NCI-H1417 treated with DMSO at 0.1 percent for 48 hours (cell line): ENCODE measurements at places on chromosomes 16 and 17.

DNA sequence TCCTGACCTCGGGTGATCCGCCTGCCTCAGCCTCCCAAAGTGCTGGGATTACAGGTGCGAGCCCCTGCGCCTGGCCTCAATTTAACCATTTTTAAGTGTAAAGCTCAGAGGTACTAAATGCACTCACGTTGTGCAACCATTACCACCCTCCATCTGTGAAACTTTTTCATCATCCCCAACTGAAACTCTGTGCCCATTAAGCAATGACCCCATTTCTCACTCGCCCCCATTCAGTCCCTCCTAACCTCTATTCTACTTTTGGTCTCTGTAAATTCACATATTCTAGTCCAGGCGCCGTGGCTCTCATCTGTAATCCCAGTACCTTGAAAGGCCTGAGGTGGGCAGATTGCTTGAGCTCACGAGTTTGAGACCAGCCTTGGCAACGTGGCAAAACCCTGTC lies 8.3 kb upstream of the SPNS3 start:
- no peak for DNase-seq

DNA sequence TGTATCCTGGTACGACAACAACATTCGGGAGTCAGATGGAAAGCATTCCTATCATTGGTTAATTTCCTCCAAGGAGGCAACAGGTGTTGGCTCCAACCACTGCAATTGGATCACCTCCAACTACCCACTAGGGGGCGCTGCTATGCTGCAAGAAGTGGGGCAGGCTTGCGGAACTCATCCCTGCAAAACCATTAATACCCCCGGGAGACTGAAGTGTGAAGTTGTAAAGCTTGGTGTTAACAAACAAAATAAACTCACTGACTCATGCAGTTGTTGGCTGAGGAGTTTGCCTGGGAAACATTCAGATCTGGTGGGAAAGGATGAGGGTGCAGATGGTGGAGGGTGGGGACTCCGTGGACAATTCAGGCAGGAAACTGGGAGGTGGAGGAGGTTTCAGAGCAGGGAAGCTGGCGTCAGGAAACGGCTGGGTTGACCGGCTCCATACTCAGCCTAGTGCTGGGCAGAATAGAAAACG lies 84.9 kb downstream of the HS3ST2 start:
- DNase-seq = no peak

GRCh38 chr17:872855-873254 lies 90.7 kb downstream of the MRM3 start:
- no peak for DNase-seq

DNA sequence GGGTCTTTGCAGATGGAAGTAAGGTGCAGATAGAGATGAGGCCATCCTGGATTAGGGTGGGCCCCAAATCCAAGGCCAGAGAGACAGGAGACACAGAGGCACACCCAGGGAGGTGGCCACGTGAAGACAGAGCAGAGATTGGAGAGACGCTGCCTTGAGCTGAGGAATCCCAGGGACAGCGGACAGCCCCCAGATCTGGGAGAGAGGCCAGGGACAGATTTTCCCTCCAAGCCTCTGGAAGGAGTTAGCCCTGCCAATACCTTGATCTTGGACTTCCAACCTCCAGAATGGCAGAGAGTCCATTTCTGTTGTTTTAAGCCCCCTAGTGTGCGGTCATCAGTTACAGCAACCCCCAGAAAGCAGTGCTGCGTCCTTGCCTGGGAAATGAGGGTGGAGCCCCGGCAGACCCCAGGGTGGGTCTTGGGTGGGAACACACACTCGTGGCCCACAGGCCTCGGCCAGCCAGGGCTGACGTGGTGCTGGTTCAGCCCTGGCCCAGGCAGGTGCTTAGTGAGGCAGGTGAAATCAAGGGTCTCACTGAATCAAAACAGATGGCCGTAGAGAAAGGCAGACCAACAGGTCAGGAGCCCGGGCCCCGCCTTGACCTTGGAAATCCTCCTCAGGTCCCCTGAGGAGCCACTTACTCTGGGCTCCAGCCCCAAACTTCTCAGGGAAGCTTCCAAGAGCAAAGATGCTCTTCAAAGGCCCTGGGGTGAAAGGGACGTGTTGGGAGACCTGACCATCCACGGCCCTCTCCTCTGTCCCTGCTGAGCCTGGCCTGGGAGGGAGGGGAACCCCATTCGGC lies 169.3 kb downstream of the RBFOX3 start:
- DNase-seq = no peak

- DNase-seq = no peak
Observed at GRCh38 chr17:61981323-61981722, 53.5 kb upstream of the INTS2 start.

DNA sequence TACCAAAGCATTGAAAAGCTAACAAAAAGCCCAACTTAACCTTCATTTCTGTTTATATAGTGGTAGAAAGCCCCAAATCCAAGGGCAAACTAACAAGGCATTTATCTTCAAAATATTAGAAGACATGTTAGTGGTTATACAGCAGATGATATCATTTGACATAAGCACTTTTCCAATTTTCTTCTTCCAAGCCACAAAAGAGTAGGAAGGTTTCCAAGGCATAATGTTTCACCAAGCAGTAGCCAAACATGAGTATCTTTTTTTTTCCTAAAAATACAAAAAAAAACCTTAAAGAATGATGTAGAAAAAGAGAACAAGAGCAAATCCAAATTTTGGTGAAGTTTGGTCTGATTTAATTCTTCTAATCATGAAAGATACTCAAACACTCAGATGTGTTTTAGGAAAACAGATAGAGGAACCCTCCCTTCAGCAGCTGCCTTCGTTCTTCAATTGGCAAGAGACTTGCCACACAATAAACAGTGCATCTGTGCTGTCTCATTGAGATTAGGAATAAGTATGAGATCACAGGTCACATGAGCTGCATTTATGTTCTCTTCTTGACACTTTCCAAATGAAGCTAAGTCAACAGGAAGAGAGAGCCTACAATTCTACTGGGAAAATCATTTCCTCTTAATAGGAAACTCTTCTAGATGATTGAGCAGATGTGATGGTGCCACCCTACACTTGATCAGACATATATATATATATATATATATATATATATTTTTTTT lies 106.7 kb downstream of the TTC19 start:
- DNase-seq = no peak

GRCh38 chr17:69630056-69630635 lies 215.6 kb downstream of the MAP2K6 start:
- DNase-seq = no peak

DNA sequence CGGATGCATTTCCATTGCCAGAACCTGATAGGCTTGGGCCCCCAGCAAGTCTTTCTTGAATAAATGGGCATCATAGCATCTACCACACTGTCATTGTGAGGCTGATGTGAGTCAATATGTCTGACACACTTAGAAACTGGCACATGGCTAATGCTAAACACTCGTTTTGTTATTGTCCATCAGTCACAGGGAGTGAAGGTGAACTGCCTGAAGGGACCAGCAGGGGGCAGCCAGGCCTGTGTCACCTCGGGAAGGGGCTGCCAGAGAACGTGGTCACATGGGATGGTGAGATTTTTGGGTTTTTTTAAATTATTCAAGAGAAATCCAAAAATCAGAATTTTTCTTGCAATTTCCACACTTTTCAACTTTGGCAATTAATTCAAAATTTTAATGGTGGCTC lies 831 bp upstream of the RCVRN start:
- no peak for DNase-seq

- no peak for DNase-seq
Observed at GRCh38 chr17:10799407-10799806, 4.5 kb downstream of the TMEM238L start.

- DNase-seq = no peak
Observed at GRCh38 chr16:17775061-17775460, 304.3 kb upstream of the XYLT1 start.

GRCh38 chr16:17173281-17173680 lies 297.5 kb downstream of the XYLT1 start:
- no peak for DNase-seq

DNA sequence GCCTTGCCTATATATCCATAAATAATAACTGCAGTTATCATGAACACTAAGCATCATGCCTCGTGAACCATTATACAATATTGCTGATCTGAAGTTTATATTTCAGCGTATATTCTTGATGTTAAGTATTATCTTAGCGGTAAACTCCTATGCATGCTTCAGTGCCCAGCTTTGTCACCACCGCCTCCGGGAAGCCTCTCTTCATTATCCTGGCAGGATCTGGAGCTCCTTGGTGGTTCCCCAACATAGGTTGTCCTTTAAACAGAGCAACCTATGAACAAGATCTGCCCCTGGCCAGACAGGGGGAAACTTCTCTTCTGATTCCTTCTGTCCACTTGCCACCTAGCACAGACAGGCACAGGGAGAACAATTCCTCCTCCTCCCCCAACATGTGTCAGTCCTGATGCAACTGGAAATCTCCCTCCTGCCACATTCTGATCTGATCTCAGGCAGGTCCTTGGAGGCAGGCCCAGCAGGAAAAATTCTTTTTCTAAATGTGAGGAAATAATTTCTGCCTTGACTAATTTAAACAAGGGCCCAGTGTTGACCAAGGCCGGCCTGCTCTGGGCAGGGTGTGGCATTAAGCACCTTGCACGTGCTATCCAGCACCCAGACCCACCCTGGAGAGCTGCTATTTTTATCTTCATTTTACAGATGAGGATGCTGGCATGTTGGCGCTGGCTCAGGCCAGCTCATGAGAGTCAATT lies 22.4 kb downstream of the SPNS2 start:
- no peak for DNase-seq

GRCh38 chr17:39071573-39071972 lies 79.9 kb downstream of the PLXDC1 start:
- no peak for DNase-seq

GRCh38 chr17:7340179-7340578 lies 3.9 kb downstream of the ACAP1 start:
- DNase-seq = no peak

GRCh38 chr17:78826421-78826820 lies 14.2 kb downstream of the USP36 start:
- no peak for DNase-seq

GRCh38 chr17:76404976-76405563 lies 20.7 kb downstream of the SPHK1 start:
- DNase-seq = no peak

- no peak for DNase-seq
Observed at GRCh38 chr17:10713318-10713717, 15.9 kb downstream of the ADPRM start.

GRCh38 chr16:85575920-85576319 lies 37.2 kb upstream of the GSE1 start:
- DNase-seq = no peak
